NCI-H526 (cell line): ENCODE measurements at places on chromosomes 2 and 18.

GRCh38 chr2:6877402-6878304, at the start of gene RSAD2:
Gene RSAD2, plus strand, starts transcription at chr2:6877777. Its CDS starts 24 bp downstream, at chr2:6877801.
- peak; percentile 17 for DNase-seq

DNA sequence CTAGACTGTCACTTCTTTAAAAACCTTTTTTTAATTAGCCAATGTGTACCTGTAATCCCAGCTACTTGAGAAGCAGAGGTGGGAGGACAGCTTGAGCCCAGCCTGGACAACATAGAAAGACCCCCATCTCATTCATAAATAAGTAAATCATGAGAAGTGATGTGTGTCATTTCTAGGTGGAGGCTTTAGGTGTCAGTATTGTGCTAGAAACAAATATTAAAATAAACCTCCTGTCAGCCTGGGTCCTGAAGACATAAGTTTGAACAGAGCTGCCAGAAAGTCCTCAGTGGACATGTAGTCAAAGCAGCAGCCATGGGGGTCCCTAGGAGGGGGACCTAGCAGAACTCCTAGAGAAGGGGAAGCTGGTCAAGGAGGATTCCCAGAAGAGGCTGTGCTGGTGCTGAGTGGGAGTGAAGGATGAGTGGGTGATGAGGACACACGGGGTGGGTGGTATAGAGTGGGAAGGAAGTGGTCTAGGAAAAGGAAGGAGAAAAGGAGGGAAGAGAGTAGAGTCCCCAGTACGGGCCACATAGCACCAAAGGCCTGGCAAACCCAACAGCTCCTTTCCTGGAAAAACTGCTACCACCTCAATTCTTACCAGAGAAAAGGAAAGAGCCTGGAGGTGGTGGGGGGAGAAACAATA, 316.6 kb upstream of the NCKAP5 start:
- DNase-seq, result no peak

- no peak for DNase-seq
Observed at GRCh38 chr2:173898178-173898668, 67.0 kb downstream of the SP3 start.

GRCh38 chr2:46296840-46297545, at the start of gene EPAS1:
Gene EPAS1, plus strand, starts transcription at chr2:46297407. Its CDS starts 505 bp downstream, at chr2:46297912.
- no peak for DNase-seq

DNA sequence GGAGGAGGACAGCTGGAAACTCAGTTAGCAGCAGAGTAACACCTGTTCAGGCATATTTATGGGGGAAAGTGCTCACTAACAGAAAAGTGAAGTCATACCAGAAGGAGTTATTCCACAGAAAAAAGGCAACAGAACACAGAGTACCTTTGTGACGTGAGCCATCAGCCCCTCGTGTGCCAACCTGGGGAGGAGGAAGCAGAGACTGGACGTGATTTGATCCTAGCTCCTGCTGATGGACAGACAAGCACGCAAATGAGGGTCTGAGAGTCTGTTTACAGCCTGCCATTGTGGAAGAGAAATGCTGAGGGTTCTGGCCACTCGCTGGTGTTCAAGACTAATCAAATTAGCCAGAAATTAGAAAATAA, 120.7 kb downstream of the ZNF521 start:
- DNase-seq, result no peak

DNA sequence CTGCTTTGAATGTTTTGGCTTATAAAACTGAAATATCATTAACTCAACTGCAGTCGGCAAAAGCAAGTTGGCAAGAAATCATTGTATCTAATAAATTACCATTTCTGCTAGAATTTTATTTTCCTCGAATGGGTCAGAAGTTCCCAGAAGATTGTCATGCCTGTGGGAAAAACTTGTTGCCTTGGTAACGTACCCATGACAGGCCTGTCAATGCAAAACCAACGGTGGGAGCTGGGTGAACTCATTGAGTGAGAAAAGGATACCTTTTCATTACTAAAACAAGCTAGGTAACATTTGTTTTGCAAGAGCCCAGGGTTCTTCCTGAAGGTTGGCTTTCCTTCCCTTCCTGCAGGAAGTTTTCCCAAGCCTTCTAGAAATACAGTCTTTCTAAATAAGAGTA, 9.5 kb downstream of the PLB1 start:
- no peak for DNase-seq

GRCh38 chr2:45232818-45233217, 223.6 kb upstream of the SIX2 start:
- no peak for DNase-seq

- DNase-seq, result peak; percentile 50
Observed at GRCh38 chr2:5695654-5696403, 3.6 kb downstream of the SOX11 start.

DNA sequence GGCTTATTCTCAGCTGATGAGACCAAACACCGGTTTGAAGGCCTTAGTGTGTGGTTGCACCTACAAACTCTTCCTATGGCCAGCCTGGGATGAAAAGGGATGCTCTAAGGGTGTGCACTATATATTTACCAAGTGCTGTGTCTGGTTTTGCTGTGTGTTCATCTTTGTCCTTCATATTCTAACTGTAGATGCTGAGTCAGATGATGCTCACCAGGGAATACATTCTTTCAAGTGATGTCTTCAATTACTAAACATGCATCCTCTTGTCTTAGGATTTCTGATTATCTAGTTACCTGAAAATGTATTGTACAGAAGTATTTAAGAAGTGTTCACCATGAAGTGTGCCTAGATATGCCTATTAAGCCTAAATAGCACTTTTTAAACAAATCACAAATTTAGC, 1111.6 kb upstream of the ZEB2 start:
- DNase-seq, result no peak

- DNase-seq, result no peak
Observed at GRCh38 chr2:180706694-180707093, 273.7 kb upstream of the UBE2E3 start.

DNA sequence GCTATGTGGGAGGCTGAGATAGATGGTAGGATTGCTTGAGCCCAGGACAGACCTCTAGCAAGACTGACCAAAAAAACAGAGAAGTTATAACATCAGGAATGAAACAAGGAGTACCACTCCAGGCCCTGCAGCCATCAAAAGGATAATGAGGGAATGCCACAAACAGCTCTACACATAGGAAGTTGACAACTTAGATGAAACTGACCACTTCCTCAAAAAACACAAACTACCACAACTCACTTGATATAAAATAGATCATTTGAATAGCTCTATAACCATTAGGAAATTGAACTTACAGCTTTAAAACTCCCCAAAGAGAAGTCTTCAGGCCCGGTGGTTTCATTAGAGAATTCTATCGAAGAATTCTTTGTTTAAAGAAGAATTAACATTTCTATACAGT, 12.9 kb upstream of the ESPNL start:
- DNase-seq, result no peak

- DNase-seq, result no peak
Observed at GRCh38 chr2:12515871-12516270, 200.9 kb upstream of the TRIB2 start.

GRCh38 chr2:17830053-17831034, 14.1 kb downstream of the MSGN1 start:
- peak; percentile 63 for DNase-seq
